ENCODE measurements at places on chromosomes 12 and 14.

DNA sequence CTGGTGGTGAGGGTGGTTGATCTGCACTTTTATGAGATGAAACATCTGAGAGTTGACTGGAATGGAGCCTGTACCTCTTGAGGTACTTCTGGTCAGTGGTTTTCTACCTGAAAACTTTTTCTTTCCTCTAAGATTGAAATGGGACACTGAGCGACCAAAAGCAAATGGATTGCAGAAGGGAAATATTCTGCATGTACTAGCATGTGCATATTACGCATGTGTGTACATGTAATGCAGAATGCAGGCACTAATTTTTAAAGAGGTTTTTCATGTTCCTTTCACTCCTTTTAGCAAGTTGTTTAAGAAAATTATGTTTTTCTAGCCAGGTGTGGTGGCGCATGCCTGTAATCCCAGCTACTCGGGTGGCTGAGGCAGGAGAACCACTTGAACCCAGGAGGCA lies 28.7 kb upstream of the EID3 start:
- no peak for DNase-seq

- no peak for DNase-seq
These were observed 57.4 kb downstream of the PLXNC1 start for GRCh38 chr12:94205822-94206221.

DNA sequence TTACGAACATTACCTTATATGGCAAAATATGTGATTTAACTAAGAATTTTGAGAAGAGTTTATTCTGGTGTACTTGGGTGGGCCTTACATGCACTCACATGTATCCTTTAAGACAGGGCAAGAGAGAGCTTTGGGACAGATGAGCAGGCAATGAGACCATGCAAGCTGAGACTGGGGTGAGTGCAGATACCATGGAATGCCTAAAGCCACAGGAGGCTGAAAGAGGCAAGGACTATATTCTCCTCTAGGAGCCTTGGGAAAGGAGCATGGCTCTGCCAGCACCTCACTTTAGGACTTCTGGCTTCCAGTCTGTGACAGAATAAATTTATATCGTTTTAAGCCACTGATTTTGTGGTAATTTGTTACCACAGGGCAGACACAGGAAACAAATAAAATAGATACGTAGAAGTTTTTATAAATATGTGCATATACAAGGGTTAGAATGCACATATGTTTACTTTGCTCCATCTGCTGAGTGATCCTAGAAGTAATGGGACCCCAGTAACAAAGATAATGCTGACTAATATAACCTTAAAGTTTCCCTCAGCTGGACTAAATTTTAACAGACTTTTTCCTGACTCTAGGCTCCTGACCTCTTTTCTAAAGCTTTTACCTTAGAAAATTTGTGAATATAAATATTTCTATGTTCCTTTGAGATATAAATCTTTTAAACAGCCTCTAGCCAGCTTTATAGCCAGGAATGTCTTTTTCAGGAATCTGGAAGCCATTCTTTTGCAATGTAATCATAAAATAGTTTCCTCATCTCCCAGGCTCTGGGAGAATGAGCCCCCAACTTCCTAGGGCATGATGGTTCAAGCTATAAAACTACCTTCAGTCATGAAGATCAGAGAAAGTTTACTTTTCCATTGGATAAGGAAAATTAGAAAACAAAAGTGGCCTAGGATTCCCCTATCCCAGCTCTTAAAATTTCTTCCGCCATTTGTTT lies 216.8 kb downstream of the PPFIA2 start:
- DNase-seq = no peak

DNA sequence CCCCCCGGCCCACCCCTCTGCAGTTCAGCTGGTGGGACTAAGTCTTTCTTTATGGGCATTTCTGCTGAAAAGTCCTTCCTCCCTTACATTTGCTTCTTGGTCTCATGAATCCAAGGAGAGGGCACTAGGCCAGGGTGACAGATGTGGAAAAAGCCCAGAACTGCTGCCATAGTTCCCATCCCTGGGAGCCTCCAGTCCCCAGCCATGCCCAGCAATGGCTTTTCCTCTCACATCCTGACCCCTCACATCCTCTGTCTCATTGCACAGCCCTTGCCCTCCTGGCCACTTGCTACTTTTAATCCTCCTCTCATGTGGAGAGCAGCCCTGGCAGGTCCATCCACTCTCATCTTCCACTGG lies 122.5 kb downstream of the ZFP36L1 start:
- no peak for DNase-seq

GRCh38 chr14:53055003-53055402 lies 98.1 kb downstream of the DDHD1 start:
- no peak for DNase-seq
